Activated CD4-positive, alpha-beta T cell treated with anti-CD3 and anti-CD28 coated beads, Interleukin-2, amount 10 ng/mL, durations not matched to agents 7 days and 5 days (primary cell): ENCODE measurements at places on chromosomes 11 and 22.

DNA sequence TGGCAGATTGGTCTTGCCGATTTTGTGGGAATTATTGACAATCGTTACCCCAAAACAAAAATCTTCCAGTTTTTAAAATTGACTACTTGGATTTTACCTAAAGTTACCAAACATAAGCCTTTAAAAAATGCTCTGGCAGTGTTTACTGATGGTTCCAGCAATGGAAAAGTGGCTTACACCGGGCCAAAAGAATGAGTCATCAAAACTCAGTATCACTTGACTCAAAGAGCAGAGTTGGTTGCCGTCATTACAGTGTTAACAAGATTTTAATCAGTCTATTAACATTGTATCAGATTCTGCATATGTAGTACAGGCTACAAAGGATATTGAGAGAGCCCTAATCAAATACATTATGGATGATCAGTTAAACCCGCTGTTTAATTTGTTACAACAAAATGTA is 37.2 kb downstream of the IGLL1 start:
- DNase-seq: no peak

DNA sequence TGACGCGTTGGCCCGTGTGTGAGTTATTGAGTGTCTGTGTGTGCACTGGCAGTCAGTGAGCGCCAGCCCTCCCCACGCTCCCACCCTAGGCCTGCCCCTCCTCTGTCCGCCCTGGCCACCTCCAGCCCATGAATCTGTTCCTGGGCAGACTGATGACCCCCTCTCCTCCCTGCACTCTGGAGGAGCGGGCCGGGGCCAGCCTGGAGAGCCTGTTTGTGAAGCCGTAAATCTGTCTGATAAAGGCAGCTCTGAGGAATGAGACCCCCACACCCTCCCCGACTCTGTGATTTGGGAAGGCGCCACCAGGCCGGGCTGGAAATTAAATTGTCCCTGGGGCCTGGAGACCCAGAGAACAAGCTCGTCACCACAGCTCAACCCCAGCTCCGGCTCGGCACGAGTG is 8.6 kb downstream of the TSSC4 start:
- no peak for DNase-seq

DNA sequence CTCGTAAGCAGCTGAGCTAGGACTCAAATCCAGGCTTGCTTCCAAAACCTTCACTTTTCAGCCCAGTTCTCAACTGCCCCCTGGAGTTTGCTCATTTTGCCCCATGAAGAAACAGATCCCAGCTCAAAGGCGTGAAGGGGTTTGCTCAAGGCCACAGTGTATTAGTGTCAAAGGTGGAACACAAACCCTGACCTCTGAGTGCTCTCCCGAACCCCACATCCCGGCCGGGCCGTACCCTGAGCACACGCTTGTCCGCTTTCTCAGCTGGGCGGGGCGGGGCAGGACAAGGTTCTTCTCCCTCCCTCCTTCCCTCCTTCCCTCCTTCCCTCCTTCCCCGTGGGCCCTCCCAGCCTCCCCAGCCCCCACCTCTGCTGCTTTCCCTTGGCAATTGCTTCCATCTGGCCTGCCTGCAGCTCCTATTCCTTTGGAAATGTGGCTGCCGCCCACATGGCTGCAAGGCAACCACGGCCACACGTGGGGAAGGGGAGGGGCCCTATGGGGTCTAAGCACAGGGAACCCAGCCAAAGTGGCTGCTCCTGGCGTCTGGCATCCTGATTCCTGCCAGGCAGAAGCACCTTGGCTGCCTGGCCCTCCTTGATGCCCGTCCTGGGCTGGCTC is 4.1 kb downstream of the ST3GAL4 start:
- no peak for DNase-seq

- DNase-seq: no peak
Observed at GRCh38 chr11:95702526-95702925, 87.1 kb downstream of the FAM76B start.

GRCh38 chr22:37632174-37633088 is 7.0 kb upstream of the SH3BP1 start:
- no peak for DNase-seq

DNA sequence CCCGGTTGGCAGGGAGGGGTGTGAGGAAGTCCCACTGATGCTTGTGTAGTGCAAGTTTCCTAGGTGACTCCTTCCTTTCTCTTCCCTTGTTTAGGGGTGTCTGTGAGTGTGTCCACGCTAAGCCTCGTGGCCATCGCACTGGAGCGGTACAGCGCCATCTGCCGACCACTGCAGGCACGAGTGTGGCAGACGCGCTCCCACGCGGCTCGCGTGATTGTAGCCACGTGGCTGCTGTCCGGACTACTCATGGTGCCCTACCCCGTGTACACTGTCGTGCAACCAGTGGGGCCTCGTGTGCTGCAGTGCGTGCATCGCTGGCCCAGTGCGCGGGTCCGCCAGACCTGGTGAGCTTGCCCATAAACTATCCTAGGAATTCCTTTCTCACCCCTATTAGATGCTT is 10.4 kb downstream of the CCKBR start:
- DNase-seq: no peak

GRCh38 chr11:122785031-122785541 is 53.2 kb upstream of the CRTAM start:
- no peak for DNase-seq

DNA sequence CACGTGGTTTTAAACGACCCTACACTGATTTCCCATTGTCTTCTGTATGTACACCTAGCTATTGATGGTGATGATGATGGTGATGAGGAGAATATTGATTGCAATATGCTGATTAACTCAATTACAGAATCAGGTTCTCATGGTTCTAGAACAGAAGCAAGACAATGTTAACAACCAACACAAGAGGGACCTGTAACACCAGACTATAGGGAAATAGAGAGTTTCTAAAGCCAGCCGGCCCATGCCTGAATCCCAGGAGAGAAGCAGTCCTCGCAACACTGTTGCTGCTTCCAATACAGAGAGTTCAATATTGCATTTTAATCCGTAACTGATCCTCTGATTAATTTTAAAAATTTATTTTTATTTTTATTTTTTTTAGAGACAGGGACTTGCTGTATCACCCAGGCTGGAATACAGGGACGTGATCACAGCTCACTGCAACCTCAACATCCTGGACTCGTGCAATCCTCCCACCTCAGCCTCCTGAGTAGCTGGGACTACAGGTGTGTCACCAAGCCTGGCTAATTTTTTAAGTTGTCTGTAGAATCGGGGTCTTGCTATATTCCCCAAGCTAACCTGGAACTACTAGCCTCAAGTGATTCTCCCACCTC is 22.2 kb upstream of the UBASH3B start:
- DNase-seq: no peak

- DNase-seq: no peak
Observed at GRCh38 chr11:79600711-79601110, 159.9 kb upstream of the TENM4 start.

DNA sequence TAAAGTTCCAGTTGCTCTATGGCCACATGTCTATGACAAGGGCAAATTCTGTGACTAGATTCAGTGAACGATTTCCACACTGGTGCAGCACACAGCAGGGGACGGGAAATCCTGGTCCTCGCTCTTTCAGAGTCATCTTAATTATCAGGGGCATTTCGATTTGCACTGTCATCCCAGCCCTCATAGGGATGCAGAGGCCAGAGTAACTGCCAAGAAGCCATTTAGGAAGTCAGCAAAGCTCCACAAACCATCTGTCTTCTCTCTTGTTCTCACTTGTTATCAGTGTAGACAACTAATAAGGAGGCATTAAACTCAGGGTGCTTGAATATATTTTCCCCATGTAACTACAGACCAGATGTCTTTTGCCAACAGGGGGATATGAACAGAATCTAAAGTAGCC is 151.7 kb downstream of the STK33 start:
- no peak for DNase-seq

- DNase-seq: no peak
Observed at GRCh38 chr22:42310291-42311015, 40.0 kb upstream of the TCF20 start.

- no peak for DNase-seq
Observed at GRCh38 chr11:70005107-70005818, 72.9 kb upstream of the ANO1 start.

DNA sequence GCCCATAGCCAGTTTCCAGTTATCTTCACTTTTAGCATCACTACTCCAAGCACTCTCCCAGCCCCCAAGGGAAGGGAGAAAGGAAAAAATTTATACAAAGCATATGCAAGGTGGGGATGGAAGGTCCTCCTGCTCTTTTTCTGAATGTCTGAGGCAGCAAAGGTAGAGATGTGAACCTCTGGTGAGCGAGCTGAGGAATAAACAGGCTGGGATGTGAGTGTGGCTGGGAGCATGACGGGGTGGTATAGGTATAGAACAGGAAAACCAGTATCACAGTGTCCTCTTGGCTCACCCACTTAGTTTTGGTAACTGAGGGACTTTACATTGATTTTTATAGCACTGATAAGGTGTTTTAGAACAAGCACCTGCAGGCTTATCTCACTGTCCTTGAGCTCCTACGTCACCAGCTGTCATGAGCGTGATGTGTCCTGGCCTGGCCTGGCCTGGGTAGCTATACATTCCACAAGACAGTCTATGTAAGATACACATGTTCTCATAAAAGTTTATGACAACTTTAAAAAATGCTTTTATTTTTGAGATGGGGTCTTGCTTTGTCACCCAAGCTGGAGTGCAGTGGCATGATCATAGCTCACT is 10.3 kb upstream of the POLD3 start:
- DNase-seq: no peak

- DNase-seq: peak; percentile 68
Observed at GRCh38 chr22:25068707-25069106, 116.2 kb downstream of the KIAA1671 start.
